Mesothelial cell of epicardium (in vitro differentiated cells): ENCODE measurements at places on chromosomes 11 and 22. TPM values are rescaled to one million over a fixed set of nuclear protein-coding genes. Genes with fewer than 3 reads are reported as not detected.

GRCh38 chr11:61814247-61814957, 2.4 kb downstream of the FADS1 start:
- H3K4me1 ChIP-seq = peaks cover 17% of the 10 kb centered on the region
- no peaks in the 10 kb centered on the region for H3K27me3 ChIP-seq
- peak overlapping the region; percentile 99 for H3K27ac ChIP-seq

Gene CD59
- 162 to 176 TPM (median 171 TPM) in 3 replicates for total RNA-seq

Gene RIC3
- 1.9 to 2.4 TPM (median 2.1 TPM) in 3 replicates for total RNA-seq

Gene ASCL2
- total RNA-seq = 0.36 to 0.58 TPM (median 0.49 TPM) in 3 replicates

DNA sequence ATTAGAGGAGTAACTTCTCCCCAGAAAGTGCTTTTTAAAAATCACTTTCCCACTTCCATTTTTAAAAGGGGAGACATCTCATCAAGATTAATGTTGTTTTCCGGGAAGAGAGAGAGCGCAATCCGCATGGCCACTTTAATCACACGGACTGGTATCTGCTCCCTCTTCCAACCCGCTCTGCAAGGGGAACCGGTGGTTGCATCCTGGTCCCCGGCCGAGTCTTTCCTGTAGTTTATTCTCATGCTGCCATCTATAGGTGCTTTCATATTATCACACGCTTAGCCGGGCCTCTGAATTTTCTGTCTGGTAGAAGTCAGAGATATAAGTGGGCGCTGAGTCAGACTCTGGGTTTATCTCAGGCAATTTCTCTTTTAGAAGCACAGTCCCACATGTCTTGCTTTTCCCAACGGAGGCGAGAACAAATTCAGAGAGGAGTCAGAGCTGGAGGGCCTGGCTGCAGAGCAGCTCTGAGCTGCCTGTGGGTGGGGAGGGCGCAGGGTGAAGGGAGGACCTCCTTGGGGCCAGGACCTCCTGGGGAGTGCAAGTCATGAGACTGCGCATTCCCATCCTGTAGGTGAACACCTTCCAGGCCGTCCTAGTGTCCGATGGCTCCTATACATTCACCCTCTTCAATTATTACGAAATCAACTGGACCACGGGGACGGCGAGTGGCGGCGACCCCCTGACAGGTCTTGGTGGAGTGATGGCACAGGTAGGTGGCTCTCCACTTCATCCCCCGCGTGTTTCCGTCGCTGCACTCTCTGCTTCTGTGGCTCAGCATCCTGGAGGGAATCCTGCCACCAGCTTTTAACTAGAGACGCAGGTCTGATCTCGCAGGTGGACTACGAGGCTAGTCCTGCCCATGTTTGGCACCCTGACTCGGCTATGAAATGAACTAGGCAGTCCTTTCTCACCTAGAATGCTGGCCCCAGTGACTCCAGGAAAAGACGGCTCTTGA, 11.7 kb downstream of the TECTA start:
- peaks cover 53% of the 10 kb centered on the region for H3K27me3 ChIP-seq
- DNase-seq = peak; percentile 61
- no peak overlapping the region for H3K27ac ChIP-seq
- H3K4me1 ChIP-seq = peaks cover 13% of the 10 kb centered on the region
- no peak overlapping the region for H3K4me3 ChIP-seq

Gene CFAP300
- 2.3 to 3.3 TPM (median 2.9 TPM) in 3 replicates for total RNA-seq

Gene SLC43A3
- 11.8 to 13.3 TPM (median 12.9 TPM) in 3 replicates for total RNA-seq

DNA sequence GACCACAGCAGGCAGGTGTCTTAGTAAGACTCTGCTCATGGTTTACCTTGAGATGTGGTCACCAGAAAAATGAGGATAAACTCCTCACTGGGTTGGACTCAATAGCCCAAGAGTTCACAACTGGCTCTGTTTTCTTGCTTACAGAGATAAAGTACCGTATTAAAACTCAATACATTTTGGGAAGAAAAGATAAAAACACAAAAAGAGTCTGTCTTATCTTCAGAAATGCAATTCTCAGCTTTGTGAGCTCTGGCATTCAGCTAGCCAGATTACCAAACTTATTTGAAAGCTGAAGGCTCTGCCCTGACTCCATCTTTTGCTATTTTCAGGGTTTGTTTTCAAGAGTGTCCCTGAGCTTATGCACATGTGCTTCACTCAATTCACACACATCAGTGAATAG, 75.4 kb downstream of the PHF21A start:
- no peaks in the 10 kb centered on the region for H3K27me3 ChIP-seq
- no peak overlapping the region for H3K27ac ChIP-seq
- H3K4me1 ChIP-seq = peaks cover 22% of the 10 kb centered on the region

- H3K4me3 ChIP-seq = peak overlapping the region; percentile 93
- H3K36me3 ChIP-seq = peaks cover 11% of the 10 kb centered on the region
- peaks cover 23% of the 10 kb centered on the region for H3K4me1 ChIP-seq
- peak overlapping the region; percentile 79 for H3K27ac ChIP-seq
- DNase-seq = no peak
Observed at GRCh38 chr11:69674267-69674885, 777 bp downstream of the LTO1 start.
